Glomerular endothelial cell (primary cell): ENCODE measurements at places on chromosomes 4 and X. TPM values are rescaled to one million over a fixed set of nuclear protein-coding genes. Genes with fewer than 3 reads are reported as not detected.

MORC4 gene
- 12.1 and 16.3 TPM in 2 replicates for total RNA-seq

GRCh38 chr4:147678796-147679549 is 5.0 kb downstream of the PRMT9 start:
- DNase-seq = no peak

- no peak for DNase-seq
Observed at GRCh38 chrX:95733426-95733825, 951.2 kb upstream of the DIAPH2 start.

DNA sequence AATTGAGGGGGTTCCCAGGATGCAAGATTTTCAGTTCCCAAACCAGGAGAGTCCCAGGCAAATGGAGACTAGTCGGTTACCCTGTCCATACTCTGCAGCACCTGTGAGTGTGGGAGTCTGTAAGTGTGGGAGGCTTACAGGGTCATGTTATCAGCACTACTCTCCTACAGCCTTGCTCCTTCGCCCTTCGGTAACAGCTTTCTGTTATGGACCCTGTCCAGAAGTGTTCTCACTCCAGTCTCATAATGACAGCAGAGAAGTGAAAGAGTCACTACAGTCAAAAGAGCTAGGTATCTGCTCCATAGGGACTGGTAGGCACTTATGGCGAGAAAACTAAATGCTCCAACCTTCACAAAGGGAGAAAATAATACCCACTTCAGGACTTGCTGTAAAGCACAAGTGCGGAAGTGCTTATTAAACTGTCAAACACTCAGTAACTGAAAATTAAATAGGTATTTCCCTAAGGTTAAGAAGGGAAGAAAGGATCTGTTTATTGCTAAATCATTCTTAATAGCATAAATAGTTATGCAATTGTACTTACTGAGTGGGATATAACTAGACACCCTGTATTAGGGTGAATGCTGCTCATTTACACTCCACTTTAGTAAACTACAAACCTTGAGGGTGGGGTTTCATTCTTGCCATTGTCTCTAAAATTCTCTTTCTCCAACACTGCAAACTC is 2.7 kb upstream of the ADH7 start:
- DNase-seq = no peak

TRPC3 gene
- 0.18 TPM in 1 of 2 replicates, not detected in the other for total RNA-seq

GRCh38 chr4:110188113-110188512 is 10.3 kb downstream of the ELOVL6 start:
- no peak for DNase-seq

DNA sequence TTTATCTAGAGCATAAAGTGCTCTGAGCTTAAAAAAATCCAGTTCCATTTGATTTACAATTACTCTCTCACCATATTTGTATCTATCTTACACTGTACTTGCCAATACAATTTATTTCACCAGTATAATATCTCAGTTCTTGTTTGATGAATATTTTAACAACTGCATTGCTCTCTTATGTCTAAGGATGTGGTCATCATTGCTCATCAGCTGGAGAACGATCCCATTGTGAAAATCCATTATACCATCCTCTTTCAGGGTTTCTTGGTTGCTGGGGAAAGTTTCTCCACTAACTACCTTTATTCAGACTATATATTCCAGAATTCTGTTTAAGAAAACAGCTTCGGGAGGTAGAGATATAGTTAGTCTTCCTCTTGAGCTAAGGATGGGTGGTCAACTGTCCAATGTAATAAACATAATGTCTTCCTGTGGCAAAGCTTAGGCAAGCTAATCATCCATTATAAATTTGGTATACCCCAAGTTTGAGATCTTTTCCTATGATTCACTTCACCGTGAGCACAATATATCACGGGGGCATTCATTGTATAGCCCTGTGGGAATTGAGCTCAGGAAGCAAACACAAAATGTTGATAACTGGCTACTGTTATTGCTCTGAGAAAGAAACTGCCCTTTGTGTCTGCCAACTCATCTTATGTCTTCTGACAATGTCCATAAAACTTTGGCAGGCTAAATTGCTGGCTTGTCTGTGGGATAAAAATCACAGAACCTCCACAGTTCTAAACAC is 2361.9 kb downstream of the ARAP2 start:
- DNase-seq = no peak

DNA sequence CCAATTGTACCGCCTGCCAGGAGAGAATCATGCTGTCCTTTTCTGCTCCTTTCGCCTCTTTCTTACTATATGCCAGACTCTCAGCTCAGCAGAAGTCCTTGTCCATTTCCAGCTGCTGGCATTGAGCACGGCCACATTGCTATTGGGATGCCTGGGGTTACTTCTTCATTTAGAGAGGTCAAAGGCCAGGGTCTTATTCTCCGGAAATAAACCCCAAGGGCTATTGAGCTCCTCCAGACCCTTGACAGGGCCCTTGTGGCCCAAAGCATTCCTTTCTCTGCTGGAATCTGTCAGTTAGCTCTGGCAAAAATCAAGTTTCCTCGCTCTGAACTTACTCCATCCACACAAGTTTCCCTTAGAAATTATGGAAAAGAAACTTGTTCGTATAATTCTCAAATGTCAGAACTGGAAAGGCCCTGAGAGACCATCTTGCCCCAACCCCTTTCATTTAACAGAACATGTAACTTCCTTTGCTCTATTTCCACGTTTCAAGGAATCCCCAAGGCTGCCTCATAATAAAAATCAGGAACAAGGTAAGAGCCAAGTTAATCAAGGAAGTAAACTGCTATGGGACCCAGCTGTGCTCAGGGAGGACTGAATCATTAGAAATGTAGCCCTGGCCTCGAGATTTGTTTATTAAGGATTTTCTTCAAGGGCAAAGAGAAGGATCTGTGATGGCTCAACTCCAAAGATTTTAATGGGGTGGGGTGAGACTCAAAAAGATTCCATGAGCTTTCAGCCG is 11.8 kb downstream of the AKAP4 start:
- no peak for DNase-seq

DNA sequence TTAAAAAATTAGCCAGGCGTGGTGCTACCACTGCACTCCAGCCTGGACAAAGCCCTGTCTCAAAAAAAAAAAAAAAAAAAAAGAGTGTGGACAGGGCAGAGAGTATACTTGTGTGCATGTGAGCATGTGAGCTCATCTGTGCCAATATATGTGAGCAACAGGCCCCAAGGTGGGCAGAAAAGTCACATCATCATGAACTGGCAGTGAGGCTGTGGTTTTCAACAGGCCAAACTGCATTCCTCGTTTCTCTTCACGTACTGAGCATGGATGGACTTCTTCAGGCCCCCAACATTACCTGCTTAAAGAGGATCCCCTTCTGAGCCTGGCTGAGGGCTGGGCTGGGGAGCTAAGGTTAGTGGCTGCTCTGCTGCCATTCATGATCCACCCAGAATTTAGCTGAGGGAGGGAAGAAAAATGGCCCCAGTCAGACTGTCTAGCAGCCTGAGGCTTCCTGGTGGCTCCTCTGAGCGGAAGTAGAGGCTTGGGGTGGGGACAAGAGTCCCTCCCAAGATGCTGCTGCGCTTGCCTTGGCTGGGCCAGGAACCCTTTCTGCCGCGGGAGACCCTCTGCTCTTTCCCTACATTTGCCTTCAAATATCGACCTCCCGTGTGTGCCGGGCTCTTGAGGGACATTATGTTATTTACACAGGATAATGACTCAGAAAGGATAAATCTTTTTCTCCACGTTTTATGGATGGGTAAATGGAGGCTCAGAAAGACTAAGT is 55.0 kb downstream of the DIPK2B start:
- no peak for DNase-seq

DNA sequence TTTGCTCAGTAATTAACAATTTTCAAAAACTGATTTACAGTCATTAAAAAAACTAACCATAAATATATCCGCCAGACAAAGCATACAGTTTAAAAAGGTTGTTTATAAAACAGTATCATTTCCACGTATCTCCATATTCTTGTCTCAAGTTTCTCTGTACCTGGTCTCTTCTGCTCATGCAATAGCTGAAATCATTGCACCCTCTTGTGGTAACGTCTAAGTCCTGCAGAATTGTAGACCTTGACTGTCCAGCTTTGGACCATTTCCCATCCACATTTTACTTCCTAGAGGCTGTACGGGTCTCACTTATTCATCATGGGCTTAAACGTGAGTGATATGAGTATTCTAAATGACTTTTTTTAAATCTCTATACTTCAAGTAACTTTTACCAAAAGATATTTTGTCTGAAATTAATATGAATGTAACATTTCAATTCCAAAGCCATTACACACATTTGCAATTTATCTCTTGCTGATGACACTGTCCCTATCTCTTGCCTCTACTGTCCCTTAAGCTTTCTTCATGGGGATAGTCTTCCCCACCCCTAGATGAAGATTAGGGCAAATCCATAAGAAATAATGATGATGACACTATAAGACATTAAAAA is 118.5 kb downstream of the BTC start:
- DNase-seq = peak; percentile 48

DNA sequence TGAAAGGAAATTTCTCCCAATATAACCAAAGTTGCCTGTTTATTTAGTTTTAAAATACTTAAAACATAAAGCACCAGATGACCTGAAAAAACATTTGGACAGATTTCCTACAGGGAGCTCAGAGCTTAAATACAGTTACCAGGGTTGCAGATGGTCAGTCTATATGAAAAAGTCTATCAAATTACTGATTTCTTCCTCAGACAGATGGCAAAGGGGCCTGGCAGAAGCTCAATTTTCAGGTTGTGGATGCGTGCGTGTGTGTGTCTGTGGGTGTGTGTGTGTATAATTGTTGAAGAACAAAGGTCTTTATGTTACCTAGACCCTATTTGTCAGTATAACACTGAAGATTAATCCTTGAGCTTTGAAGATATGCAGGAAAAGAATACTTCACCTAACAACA is 169.4 kb downstream of the MAD2L1 start:
- DNase-seq = no peak

GRCh38 chr4:113824396-113824795 is 62.9 kb upstream of the CAMK2D start:
- DNase-seq = no peak

GRCh38 chrX:18674417-18674787 is 2.5 kb upstream of the RS1 start:
- no peak for DNase-seq

DNA sequence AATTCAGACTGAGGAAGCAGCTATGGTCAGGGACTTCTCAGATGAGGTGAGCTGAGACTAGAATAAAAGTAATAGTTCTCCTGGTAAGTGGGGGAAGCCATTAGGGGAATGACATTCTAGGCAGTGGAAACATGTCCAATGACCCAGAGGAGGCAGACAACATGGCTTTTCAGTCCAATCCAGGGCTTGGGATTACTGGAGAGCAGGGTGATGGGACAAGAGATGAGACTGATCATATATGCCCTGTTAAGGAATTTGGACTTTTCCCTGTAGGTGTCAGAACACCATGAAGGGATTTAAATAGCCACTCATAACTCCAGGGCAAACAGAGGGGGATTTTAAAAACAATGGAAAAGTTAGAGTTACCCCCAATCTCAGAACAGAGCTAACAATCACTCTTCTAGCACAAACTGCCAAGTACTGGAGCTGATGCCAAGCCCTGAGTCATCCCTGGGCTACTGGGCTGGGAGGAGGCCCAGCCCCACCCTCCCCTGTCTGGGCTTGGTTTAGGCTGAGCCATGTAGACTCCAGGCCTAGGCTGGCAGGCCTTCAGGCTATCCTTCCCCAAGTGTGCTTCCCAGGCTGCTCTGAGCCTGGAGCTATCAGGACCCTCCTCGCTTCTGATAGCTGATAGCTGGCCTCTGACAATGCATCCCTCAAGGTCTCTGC is 22.7 kb upstream of the MSN start:
- DNase-seq = no peak

DNA sequence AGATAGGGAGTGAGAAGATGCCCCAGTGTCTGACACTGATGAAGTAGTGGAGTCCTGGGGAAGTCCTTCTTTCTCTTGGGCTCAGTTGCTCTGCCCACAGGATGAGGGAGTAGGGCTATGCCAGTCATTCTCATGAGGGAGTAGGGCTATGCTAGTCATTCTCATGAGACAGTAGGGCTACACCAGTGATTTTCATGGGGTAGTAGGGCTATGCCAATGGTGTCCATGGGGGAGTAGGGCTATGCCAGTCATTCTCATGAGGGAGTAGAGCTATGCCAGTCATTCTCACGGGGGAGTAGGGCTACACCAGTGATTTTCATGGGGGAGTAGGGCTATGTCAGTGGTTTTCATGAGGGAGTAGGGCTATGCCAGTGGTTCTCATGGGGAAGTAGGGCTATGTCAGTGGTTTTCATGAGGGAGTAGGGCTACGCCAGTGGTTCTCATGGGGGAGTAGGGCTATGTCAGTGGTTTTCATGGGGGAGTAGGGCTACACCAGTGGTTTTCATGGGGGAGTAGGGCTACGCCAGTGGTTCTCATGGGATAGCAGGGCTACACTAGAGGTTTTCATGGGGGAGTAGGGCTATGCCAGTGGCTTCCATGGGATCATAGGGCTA is 43.3 kb upstream of the SOD3 start:
- DNase-seq = no peak

- DNase-seq = no peak
Observed at GRCh38 chr4:8353912-8354453, 84.4 kb downstream of the HTRA3 start.

EDA2R gene
- 7.0 and 7.6 TPM in 2 replicates for total RNA-seq

- no peak for DNase-seq
Observed at GRCh38 chrX:153564047-153564606, 34.8 kb downstream of the CCNQ start.

- DNase-seq = no peak
Observed at GRCh38 chr4:94856030-94856429, 98.3 kb downstream of the BMPR1B start.

DNA sequence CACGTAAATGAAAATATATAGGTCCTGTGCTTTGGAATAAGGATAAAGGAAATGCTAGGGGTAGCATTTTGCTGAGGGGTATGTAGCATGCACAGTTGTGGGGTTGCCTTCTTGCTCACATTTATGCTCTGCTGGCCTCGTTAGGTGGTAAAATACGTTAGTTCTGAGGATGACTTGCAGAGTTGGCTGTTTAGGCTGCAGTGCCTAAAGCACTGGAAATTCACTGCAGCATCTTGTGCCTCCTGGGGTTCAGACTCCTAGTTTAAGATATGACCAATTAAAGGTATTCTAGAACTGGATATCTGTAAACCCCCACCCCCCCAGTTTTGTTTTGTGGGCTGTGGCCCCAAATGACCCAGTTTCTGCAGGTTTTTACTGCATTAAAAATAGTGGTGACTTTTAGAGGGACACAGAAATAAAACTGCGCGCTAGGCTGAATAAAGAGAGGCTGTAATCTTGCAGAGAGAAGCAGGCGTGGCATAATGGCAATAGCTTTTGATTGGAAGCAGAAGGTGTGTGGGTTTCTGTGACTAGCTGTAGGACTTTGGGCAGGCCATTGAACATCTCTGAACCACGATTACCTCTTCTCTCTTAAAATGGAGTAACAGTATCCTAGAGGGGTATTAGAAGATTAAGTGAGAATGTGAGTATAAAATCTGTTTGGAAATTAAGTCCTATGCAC is 79.3 kb downstream of the REPS2 start:
- no peak for DNase-seq

DNA sequence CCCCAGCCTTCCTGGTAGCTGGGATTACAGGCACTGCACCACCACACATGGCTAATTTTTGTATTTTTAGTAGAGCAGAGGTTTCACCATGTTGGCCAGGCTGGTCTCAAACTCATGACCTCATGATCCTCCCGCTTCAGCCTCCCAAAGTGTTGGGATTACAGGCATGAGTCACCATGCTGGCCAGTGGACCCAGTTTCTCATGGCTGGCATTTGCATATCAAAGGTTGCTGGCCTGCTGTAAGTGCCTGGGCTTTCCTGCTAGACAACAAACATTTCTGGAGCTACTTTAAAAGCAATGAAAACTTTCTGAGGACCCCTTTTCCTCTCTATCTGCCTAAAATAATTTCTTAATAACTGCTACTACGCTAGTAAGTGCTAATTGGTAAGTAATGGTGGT is 228.2 kb downstream of the PCDH10 start:
- no peak for DNase-seq
